Keratinocyte (primary cell): ENCODE measurements at places on chromosomes 11 and 22. TPM values are rescaled to one million over a fixed set of nuclear protein-coding genes. Genes with fewer than 3 reads are reported as not detected.

DNA sequence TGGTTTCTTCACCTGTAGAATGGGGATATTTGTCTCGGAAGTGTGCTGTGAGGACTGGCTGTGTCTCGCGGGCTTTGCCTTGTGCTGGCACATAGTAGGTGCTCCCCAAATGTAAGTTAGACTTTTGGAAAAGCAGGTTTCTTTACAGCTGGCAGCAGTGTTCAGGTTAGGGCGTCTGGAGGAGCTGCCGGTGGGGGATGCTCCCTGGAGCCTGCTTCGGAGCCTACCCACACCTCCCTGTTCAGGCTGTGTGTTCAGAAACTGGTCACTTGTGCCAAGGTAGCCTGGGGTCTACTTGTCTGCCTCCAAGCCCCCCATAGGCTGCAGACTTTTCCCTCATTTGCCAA, 60.0 kb downstream of the OTOG start:
- no peak for DNase-seq

DNA sequence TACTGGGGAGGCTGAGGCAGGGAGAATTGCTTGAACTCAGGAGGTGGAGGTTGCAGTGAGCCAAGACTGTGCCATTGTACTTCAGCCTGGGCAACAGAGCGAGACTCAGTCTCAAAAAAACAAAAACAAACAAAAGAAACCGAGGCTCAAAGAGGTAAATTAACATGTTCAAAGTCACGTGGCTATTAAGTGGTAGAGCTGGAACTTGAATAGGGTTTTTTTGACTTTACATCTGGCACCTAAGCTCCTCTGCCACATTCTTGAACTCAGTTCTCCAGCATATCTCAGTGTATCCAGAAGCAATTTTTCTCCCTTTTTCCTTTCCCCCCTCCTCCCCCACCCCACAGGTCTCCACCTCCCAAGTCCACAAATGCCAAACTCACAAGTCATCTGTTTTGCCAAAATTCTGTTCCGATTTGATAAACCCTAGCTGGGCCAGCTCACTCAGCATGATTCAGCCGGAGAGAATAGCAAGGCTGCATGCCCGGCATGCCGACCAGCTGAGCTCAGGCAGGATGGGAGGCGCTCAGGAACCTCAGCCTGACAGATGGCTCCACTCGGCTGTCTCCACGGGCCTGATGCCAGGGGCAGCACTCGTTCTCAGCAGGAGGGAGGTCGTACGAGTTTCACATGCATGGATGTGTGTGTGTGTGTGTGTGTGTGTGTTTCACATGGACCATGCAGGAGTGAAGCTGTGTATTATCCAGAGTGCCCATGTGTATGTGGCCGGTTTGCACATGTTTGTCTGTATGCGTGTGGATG, 63.2 kb upstream of the RRAS2 start:
- DNase-seq = peak; percentile 91

GRCh38 chr22:40482886-40483285, 112.5 kb downstream of the SGSM3 start:
- no peak for DNase-seq

GRCh38 chr22:26097840-26098239, 71.4 kb upstream of the SEZ6L start:
- DNase-seq = no peak

- DNase-seq = no peak
Measured at GRCh38 chr11:108662700-108663099, 2.2 kb upstream of the DDX10 start.

DNA sequence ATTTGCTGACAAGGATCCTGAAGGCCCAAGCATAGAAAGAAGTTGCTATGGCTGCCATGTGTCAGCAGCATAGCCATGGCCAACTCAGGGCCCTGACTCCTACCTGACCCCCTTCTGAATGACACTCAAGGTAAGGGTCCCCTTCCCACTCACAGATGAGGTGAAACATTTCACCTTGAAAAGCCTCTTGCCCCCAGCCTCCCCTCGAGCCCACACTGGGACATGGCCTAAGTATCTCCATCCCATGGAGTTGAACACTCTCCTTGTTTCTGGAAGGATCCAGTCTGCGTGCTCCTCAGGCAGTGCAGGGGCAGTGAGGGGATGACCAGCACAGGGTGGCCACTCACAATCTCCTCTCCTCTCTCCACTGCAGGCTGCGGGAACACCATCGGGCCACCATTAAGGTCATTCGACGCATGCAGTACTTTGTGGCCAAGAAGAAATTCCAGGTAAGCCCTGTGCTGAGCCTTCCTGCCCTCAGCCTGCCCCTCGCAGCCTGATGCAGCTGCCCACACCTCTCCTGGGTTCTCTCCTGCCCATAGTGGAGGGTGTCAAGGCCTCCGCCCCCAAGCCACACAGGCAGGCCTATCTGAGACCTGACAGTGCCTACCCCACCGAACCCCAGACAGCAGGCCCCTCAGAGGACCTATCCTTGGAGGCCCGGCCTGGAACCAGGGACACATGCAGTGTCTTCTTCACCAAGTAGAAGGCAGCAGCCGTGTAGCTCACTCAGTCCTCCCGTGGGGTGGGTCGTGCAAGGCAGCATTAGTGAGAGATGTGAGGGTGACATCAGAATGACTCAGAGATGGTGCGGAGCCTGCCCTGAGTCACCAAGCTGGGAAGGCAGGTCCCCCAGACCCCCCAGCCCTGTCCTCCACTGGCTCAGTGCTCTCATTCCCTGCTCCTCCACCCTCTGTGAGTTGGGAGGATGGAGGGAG, 68.9 kb upstream of the KCNQ1OT1 start:
- no peak for DNase-seq

DNA sequence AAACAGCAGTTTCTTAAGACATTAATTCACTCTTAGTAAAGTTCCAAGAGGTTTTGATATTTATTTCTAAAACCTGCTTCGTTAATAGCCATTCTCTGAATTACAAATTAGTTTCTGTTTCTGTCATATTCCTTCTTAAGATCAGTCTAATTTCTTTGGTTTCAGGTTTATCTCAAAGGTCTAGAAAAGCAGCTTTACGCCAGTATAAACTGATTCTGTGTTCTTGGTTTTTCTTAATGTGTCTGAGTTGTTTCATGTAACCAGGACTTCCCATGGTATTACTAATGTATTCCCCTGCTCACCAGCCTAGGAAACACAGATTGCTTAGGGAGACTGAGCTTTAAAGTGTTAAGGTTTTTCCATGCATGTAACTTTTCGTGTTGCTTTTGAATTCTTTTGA, 6.8 kb upstream of the ACY3 start:
- DNase-seq = no peak

DNA sequence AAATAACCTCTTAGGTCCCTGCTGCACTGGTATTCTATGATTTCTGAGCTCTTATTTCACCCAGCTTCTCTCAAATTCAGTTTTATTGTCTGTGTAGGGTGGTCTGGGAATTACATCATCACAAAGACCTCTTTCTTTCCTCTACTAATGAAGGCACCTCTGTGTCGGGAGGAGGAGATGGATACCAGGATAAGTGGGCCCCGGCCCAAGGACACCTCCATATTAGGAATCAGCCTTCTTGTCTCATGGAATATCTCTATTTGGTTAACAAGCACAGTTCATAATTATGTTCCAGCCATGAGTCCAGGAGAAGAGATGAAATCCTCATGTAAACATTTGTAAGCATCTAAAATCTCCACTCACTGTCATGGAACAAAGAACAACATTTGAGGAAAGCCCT, 9.4 kb downstream of the PARVA start:
- DNase-seq = no peak

- DNase-seq = no peak
Measured at GRCh38 chr11:61698173-61698948, 18.2 kb downstream of the DAGLA start.

GRCh38 chr11:2533587-2534133, 88.9 kb downstream of the KCNQ1 start:
- peak; percentile 45 for DNase-seq

The C1QTNF5 gene
- polyA plus RNA-seq = 0.04 TPM in 1 of 3 replicates, not detected in the others

The LGR4 gene
- polyA plus RNA-seq = 24.3 to 49.7 TPM (median 35.1 TPM) in 3 replicates

The TRPT1 gene
- 15.5 to 20.3 TPM (median 18.3 TPM) in 3 replicates for polyA plus RNA-seq

The MMP1 gene
- 81.5 to 158 TPM (median 107 TPM) in 3 replicates for polyA plus RNA-seq

The OR51B2 gene
- not detected in 3 replicates for polyA plus RNA-seq
